Central memory CD8-positive, alpha-beta T cell (primary cell): ENCODE measurements at places on chromosomes 3 and 15.

- DNase-seq: no peak
Observed at GRCh38 chr3:43041517-43041916, 62.4 kb downstream of the GASK1A start.

GRCh38 chr3:152385761-152386160 lies 117.0 kb downstream of the MBNL1 start:
- no peak for DNase-seq

GRCh38 chr15:65837301-65838294 lies 31.7 kb upstream of the RAB11A start:
- DNase-seq: no peak

DNA sequence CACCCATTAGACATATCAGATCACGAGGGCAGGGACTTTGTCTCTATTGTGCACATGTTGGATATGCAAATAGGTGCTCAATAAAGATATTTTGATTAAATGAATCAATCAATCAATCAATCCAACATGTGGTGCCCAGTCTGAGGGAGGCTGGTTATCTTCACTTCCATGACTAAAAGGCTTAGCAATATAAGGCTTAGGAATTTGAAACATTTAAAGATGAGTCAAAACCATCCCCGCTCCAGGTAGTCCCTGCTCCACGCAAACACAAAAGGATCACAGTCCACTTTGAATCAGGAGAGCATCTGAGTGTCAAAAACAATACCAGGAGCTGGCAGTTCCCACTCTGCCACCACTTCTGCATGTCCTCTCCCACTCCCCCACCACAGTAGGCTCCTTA lies 25.8 kb upstream of the PRICKLE2 start:
- no peak for DNase-seq

DNA sequence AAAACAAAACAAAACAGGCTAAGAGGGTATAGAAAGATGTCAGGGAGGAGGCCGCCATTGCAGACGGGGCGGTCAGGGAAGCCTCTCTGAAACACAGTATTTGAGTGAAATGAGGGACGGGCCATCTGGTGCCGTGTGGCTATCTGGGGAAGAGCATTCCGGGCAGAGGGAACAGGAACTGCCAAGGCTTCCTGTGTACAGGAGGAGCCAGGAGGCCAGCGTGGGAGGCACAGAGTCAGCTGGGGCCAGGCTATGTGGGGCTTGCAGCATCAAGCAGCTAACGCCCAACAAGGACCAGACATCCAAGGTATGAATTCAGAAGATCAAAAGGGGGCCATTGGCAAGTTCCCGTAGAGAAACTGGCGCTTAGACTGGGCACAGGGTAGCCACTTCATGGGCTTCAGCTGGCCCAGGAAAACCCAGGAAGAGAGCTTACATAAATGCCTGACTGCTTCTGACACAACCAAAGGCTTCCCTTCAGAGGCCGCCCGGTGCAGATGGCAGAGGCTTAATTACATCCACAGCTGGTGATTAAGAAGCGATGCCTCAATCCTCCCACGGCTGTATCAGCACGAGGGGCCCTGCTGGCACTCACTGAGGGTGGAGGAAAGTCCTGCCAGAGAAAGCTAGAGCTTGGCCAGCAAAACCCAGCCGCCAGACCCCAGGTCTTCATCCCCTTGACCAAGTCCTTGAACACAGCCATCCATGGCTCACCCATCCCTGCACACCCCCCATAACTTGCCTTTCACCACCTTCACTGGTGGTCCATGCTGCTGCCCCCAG lies 144.9 kb downstream of the MEGF11 start:
- DNase-seq: no peak

- no peak for DNase-seq
Observed at GRCh38 chr15:92527197-92527596, 128.4 kb downstream of the FAM174B start.

- no peak for DNase-seq
Observed at GRCh38 chr15:67085237-67085817, 19.9 kb downstream of the SMAD3 start.

GRCh38 chr3:58129041-58129770 lies 81.6 kb downstream of the DNASE1L3 start:
- no peak for DNase-seq

- no peak for DNase-seq
Observed at GRCh38 chr15:68694111-68694510, 115.3 kb downstream of the CORO2B start.

GRCh38 chr15:66653398-66653797 lies 48.6 kb upstream of the SMAD6 start:
- DNase-seq: no peak

- DNase-seq: no peak
Observed at GRCh38 chr15:62824111-62825015, 218.2 kb upstream of the TPM1 start.

GRCh38 chr3:171648069-171648468 lies 162.2 kb downstream of the PLD1 start:
- no peak for DNase-seq

DNA sequence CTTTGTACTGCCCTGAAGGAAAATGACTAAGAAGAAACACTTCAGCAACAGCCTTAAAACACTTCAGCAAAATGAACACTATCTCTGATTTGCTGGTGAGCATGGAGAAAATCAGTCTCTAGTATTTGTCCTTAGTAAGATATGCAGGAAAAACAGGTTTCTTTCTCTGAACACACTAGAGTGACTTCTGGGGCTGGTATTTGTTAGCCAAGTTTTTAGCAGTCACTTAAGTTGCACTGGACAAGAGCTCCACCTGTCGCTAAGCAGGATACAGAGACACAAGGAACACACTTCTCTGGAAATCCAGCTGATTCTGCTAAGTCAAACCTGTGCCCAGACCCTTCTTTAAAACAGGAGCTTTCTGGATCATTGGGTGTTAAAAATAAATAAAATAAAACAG lies 65.3 kb downstream of the CHAC1 start:
- no peak for DNase-seq

GRCh38 chr3:193897288-193897687 lies 238.7 kb upstream of the HES1 start:
- DNase-seq: no peak

DNA sequence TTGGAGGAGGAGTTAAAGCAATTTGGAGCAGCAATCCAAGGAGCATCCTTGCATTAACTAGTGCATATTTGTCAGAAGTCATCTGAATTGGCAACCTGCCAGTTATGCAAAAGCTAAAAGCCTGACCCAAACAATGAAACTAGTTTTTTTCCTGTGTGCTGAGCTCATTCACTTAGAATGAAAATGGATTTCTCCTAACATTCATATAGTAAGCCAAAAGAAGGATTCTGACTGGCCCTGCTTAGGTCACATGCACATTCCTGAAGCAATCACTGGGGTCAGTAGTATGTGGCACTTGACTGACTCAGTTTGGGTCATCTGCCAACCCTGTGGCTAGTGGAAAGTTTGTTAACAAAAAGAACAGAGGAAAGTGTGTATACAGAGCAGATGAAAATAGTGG lies 30.5 kb downstream of the OXSM start:
- no peak for DNase-seq

DNA sequence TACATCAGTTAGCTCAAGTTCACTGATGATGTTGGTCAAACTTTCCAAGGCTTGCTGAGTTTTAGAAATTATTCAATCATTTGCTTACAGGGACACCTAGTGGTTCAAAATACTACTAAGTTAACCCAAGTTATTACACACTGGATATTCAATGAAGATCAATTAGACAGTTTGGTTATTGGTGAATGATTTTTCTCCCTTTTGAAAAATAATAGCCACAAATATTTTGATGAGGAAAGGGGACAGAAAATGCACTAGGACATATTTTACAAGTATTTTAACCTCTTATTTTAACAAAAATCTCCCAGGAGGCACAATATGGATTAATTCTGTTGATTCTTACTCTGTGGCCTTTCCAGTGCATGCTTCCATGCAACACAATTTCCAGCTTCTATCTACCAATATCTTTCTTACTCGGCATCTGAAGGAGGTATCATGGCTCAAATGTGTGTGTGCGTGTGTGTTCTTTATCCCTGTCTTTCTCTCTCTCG lies 20.1 kb upstream of the GOLGA6L2 start:
- no peak for DNase-seq

DNA sequence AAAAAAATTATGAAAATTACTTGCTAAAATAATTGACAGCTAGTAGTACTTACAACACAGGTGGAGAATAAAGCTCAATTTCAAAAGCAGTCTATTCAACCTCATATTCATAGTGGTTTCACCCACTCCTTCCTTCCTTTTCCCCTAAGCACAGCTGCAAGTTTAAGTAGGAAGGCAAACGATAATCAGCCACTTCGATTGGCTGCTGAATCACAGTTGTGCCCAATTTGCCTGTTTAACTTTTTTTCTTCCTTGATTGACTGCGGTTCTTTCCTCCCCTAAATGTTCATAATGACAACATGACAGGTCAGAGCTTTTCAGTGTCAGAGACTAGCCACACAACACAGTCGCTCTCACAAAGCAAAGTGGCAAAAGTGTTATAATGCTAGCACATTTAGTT lies 468.0 kb upstream of the GBE1 start:
- no peak for DNase-seq

DNA sequence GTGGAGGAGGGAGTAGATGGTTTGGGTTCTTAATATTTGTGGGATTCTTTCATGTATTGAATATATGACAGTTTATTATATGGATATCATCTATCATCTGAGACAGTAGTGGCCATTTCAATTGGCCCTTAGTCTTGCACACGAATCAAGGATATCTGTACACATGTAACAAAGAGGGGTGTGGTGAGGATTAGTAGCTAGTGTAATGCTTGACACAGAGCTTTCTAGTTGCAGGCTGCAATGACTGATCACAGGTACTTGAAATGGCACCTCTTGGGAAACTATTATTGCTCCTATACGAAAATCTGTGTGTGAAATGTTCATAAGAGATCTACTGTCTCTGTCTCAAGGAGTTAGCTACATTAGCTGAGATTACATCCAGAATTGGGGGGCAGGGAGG lies 12.8 kb downstream of the TM4SF1 start:
- no peak for DNase-seq

- no peak for DNase-seq
Observed at GRCh38 chr3:72664184-72664975, 183.9 kb downstream of the SHQ1 start.

DNA sequence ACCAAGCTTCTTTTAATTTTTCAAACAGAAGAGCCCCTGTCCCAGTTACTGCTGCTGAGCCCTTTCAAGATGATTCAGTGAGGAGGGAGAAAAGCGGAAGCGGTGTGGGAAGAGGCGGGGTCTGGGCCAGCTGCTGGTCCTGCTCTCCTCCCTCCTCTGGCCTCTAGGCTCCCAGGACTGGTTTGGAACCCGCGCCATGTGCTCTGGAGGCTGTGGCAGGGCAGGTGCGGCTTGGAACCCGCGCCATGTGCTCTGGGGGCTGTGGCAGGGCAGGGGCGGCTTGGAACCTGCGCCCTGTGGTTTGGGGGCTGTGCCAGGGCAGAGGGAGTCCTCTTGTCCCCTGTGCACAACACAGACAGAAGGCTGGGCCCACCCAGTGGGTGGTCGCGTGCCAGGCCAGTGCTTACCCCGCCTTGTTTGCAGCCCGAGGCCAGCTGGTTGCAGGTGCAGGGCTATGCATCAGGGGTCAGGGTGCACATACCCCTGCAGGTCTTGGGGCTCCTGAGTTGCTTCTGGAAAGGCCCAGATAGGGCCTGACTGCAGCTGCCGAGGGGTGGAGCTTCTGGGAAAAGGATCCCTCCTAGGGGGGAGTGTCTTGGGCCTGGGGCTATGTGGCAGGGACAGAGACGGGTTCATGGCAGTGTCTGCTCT lies 12.2 kb downstream of the ALG1L2 start:
- DNase-seq: no peak

DNA sequence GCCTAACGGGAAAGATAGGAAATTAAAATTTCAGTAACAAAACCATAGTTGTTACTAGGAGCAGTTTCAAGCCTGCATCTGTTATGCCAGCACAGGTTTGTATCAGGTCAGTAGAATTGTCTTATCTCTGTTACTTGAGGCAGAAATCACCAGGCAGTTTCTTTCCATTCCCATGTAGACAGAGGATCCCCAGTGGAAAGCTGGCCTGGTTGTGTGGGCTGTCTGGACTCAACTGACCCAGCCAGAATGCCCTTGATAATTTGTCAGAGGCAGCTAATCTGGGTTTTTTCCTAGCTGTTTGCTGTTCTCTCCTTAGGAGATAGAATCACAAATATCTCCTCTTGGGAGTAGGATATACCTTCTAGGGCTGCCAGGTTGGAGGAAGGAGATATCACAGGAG lies 1044.7 kb downstream of the IGSF11 start:
- DNase-seq: no peak

DNA sequence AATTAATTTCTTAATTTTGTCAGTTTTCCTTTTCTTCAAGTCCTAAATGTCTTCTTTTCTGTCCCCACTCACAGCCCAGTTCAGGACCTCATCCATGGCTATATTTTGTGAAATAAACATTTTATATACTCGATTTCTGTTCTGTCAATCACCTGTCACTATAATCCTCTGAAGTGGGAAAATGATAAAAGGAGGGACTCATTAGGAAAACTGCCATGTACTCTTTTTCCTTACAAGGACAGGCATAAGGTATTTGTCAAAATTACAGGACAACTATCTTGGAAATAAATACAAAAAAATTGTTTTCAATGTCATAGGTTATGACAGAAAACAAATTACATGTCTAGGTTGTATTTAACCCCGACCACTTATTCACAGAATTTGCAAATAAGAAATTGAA lies 240.1 kb upstream of the CBLB start:
- no peak for DNase-seq

- peak; percentile 24 for DNase-seq
Observed at GRCh38 chr3:169812332-169813235, at the start of the genes LRRC34 and LRRIQ4. TSS of gene LRRC34 (minus strand) at chr3:169812904. CDS start at chr3:169812548, 356 bp downstream. TSS of gene LRRIQ4 (plus strand) at chr3:169812870. CDS start at chr3:169821922, 9,052 bp downstream.

GRCh38 chr3:142902356-142902755 lies 13.5 kb upstream of the PCOLCE2 start:
- no peak for DNase-seq

DNA sequence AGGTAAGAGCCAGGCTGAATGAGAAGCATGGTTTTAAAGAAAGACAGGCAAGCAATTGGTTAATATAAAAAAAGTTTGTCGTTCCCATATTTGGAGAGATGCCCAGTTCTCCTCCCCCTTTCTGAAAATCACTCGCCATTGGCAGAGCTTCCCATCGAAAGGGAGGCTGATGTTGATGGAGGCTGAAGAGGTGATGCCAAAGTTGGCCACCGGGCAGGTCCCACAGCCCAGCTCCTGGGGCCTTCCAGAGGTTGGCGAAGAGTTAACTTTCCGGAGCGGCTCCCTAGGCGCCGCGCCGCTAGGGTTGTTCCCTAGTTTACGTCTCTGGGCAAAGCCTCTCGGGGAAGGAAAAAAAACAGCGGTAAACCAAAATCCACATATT lies 793 bp downstream of the PCOLCE2 start:
- no peak for DNase-seq

DNA sequence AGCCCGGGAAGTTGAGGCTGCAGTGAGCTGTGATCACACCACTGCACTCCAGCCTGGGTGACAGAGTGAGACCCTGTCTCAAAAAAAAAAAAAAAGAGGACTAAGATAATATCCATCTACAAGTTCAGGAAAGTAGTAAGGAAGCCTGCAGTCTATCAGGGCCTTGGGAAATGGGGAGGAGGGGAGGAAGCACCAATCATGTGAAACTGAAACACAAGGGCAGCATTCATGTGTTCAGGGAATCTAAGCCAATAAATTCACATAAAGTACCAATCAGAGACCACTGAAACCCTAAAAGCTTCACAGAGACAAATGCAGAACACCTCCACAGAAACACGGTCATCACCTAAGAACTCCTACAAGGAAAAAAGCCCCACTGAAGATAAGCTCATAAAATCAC lies 22.9 kb upstream of the HHATL start:
- DNase-seq: no peak

- DNase-seq: peak; percentile 9
Observed at GRCh38 chr15:41661078-41661517, 893 bp downstream of the MGA start.

GRCh38 chr3:101813817-101814440 lies 34.9 kb downstream of the NXPE3 start:
- DNase-seq: no peak

GRCh38 chr3:100709842-100710260 lies 557 bp downstream of the TFG start:
- DNase-seq: no peak
